ENCODE measurements at places on chromosomes 2 and 18. TPM values are rescaled to one million over a fixed set of nuclear protein-coding genes. Genes with fewer than 3 reads are reported as not detected.

DNA sequence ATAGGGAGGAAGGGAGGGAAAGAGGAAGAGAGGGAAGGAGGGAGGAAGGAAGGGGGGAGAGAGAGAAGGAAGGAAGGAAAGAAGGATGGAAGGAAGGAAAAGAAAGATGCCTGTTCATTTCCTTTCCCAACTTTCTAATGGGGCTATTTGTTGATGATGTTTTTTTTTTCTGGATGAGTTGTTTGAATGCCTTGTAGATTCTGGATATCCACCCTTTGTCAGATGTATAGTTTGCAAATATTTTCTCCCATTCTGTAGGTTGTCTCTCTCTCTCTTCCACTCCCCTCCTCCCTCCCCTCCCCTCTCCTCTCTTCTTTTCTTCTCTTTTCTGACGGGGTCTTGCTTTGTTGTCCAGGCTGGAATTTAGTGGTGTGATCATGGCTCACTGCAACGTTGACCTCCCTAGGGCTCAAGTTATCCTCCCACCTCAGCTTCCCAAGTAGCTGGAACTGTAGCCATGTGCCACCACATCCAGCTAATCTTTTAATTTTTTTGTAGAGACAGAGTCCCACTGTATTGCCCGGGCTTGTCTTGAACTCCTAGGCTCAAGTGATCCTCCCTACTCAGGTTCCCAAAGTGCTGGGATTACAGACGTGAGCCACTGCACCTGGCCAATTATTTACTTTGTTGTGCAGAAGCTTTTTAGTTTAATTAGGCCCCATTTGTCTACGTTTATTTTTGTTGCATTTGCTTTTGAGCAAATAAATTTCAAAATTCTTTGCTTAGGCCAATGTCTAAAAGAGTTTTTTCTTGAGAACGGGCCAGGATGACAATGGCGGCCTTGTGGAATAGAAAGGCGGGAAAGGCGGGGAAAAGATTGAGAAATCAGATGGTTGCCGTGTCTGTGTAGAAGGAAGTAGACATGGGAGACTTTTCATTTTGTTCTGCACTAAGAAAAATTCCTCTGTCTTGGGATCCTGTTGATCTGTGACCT lies 57.3 kb upstream of the FAM117B start:
- no peak for DNase-seq

DNA sequence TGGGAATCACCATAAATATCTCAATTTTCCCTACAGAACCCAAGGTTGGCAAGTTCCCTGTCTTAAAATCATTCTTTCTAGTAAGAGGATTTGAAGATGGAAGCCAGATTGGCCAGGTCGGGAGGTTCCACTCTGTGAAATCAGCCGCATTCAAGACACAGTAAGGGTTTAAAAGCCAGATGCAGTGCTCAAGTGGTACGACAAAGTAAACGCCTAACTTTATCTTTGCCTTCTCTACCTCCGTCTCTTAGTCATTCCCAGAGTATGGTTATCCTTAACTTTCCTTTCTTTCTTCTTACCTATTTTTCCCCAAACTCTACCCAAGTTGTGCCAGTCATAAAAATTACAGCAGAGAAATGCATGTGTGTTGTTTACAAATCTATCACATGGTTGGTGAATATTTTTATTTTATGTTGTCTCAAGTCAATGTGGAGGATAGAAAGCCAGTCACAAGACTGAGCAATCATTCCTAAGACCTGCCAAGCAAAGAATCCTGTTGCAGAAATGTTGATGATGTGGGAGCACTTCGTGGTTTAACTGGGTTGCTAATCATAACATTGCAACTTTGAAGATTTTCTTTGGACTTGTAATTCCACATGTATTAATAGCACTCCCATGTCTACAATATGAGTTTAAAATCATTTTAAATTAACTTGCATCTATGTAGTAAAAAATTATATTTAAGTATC lies 62.6 kb downstream of the SLC40A1 start:
- DNase-seq: no peak

- DNase-seq: no peak
Observed at GRCh38 chr2:149899390-149899789, 311.8 kb upstream of the MMADHC start.

Gene GPR45
- total RNA-seq: not detected

DNA sequence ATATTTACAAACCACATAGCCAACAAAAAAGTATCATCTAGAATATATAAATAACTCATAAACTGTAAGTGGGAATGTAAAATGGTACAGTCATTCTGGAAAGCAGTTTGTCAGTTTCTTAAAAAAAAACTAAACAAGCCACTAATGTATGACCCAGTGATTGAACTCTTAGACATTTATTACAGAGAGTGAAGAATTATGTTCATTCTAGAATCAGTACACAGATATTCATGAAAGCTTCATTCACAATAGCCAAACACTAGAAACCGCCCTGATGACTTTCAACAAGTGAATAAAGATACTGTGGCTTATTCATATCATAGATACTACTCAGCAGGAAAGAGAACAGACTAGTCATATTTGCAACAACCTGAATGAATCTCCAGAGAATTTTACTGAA lies 1541.5 kb downstream of the LRP1B start:
- no peak for DNase-seq

- DNase-seq: no peak
Observed at GRCh38 chr2:102463160-102463559, 9.9 kb upstream of the SLC9A4 start.

DNA sequence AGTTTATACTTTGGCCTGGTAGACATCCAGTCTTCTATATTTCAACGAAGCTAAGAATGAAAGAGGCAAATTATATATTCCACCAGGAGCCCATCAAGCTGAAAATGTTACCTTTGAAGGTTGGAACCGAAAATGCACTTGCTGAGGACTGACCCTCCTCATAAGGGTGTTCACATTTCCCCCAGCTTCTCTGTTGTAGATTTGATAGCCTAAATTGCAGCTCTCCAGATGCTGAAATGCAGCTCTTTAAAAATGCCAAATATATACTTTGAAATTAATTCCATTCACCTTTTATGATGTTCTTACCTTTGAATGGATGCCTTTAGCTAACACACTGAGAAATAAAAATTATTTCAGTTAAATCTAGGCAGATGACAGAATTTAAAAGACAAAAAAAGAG lies 1.8 kb upstream of the FIGN start:
- DNase-seq: no peak

Gene NCKAP5
- 6.3 TPM for total RNA-seq

DNA sequence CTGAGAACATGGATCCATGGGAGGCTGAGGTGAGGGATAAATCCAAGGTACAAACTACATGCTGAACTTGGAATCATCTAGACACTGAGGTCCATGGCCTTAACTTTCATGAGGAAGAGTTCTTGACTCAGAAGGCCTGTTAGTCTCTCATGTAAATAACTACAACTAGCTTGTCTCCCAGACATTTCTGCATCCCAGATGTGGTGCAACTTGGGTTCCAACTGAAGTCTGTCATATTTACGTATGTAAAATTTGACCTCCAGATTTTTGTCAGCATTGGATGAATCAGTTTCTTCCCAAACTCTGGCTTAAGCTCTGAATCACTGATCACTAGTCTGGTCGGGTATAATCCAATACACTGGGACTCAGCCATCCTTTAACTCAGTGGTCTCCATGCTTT lies 306.9 kb downstream of the PDE11A start:
- DNase-seq: no peak

DNA sequence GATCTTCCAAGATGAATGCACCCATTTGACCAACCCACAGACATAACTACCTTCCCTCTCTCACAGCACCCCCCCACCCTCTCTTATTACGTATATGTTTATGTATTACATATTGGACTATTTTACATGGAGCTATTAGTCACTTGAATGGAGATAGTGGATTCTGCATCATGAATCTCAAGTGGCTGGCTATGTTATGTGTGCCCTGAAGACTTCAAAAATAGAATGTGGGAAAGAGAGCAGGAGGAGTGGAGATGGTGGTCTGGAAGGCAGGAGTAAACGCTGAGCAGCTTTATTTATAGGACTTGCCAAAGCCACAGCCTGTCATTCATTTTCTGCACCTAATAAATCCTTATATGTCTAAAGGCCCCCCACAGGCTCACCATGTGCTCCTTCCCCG lies 4.9 kb downstream of the ANTXR1 start:
- no peak for DNase-seq

DNA sequence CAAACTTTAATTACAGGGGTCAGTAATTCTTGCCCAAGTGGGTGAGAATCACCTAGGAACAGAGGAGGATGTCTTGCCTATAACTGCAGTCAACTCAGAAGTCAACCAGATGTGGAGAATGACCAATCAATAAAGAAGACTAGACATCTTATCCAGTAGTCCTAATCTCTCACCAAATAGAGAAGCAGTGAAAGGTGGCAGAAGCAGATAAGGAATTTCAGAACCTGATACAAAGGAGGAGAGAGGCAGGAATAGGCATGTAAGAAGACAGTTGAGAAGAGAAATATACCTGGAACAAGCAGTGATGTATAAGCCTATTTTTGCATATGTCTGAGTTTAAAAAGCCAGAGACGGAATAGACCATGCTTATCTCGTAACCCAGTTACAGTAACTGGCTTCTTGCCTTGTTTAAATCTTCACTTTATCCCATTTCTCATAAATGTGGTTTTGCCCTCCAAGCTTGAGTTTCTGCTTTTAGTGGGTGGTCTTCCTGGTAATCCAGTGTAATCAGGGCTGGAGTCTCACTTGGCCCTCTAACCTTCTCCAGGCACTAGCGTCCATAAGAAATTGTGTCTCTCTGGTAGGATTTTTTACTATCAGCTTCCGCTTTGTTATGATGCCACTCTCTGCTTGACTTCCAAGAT lies 401.0 kb downstream of the SUCLG1 start:
- no peak for DNase-seq

Gene ARHGEF4
- total RNA-seq: 4.8 TPM

DNA sequence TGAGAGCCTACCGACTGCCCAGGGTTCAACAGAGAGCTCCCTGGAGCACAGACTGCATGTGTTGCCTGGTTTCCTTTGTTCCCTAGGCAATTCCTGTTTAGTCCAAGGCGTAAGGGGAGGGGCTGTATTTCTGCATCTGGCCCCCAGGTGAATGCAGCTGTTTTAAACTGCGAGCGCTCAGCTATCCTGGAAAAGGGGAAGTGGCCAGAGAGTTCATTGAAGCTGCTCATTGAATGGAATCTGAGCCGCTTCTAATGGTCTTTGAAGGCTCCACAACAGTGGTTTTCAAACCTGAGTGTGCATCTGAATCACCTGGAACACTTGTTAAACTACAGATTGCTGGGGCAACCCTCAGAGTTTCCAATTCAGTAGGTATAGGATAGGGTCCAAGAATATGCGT lies 18.1 kb downstream of the MAPK4 start:
- no peak for DNase-seq

- DNase-seq: no peak
Observed at GRCh38 chr18:13849791-13850190, 25.8 kb downstream of the MC5R start.

GRCh38 chr18:48639772-48640432 lies 101.1 kb downstream of the CTIF start:
- no peak for DNase-seq

DNA sequence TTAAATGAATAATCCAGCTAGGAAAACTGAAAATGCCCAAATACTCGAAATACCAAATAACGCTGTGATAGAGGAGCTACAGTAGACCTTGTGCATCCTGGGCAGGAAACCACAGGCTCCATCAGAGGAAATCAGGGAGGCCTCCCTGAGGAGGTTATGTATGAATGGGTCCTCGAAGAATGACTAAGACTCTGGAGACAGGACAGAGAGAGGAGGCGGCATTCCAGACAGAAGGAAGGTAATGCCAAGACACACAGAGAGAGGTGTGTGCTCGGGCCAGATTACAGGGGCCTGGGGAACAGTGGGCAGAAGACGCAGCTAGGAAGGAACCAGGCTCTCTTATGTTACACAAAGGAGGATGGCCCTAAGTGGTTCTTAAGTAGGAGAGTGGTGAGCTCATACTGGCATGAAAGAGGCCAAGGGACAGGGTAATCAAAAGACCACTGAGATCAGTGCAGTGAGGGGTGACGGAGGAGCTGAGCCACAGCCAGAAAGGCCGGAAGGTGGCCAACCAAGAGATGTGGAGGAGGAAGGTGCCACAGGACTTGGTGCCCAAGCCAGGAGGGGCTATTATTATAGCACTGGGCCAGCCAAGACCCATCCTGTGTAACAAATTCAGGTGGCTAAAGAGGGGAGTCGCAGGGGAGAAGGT lies 9.9 kb downstream of the ST3GAL5 start:
- DNase-seq: no peak

DNA sequence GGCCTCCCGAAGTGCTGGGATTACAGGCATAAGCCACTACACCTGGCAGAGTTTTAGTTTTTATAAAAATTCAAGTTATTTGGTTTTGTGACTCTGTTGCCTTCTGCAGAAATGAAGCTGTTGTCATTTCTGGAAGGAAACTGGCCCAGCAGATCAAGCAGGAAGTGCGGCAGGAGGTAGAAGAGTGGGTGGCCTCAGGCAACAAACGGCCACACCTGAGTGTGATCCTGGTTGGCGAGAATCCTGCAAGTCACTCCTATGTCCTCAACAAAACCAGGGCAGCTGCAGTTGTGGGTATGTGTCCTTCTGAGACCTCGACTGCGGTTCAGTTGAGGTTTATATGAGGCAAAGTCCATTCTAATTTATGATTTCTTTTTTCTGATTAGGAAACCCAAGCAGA lies 7.2 kb downstream of the MTHFD2 start:
- DNase-seq: no peak

Gene CRYBA2
- total RNA-seq: not detected

- DNase-seq: peak; percentile 94
Observed at GRCh38 chr2:36355151-36355889, at the start of gene CRIM1. CRIM1 (plus strand) TSS chr2:36355778; CDS start chr2:36356293, 515 bp downstream.

DNA sequence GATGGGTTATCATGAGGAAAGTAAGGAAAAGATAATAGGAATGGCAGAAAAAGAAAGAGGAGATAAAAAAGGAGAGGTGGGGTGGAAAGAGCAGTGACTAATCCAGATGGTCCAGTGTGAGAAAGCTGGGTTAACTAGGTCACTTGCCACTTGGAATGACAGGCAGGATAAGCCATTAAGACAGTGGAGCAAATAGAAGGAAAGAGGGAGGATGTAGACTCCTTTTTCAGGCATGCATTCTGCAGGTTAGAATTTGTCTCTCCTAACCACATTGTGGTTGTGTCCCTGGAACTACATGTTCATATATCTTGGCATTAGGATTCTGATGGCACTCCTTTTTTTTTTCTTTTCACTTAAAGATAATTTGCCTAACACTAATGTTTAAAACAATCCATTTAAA lies 13.4 kb upstream of the NEMP2 start:
- DNase-seq: no peak

GRCh38 chr2:190908532-190908931 lies 27.9 kb downstream of the GLS start:
- DNase-seq: no peak

GRCh38 chr2:98372579-98372978 lies 26.3 kb downstream of the CNGA3 start:
- no peak for DNase-seq

Gene KIF5C
- total RNA-seq: 0.51 TPM
